SHP77 treated with DMSO at 0.1 percent for 48 hours (cell line): ENCODE measurements at places on chromosomes 2 and 18.

DNA sequence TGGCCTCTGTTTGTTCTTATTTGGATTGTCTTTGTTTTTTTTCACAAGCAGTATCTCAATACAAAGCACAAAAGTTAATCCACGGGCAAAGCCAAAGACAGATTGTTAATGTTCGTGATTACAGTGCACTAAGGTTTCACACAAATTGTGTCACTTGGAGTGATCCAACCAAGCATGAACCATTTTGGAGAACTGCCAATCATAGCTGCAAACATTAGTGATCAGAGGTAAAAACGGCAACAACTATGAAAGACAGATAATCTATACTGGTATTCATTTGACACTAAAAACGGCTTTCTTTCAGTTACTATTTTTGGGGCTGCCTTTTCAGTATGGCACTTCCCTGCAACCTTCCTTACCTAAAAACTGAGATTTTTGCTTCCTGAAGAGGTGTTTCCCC lies 213.1 kb upstream of the GULP1 start:
- DNase-seq, result no peak

- DNase-seq, result no peak
Observed at GRCh38 chr2:9184361-9184760, 22.3 kb upstream of the ASAP2 start.

- DNase-seq, result no peak
Observed at GRCh38 chr18:3889121-3889520, 439.1 kb downstream of the TGIF1 start.

DNA sequence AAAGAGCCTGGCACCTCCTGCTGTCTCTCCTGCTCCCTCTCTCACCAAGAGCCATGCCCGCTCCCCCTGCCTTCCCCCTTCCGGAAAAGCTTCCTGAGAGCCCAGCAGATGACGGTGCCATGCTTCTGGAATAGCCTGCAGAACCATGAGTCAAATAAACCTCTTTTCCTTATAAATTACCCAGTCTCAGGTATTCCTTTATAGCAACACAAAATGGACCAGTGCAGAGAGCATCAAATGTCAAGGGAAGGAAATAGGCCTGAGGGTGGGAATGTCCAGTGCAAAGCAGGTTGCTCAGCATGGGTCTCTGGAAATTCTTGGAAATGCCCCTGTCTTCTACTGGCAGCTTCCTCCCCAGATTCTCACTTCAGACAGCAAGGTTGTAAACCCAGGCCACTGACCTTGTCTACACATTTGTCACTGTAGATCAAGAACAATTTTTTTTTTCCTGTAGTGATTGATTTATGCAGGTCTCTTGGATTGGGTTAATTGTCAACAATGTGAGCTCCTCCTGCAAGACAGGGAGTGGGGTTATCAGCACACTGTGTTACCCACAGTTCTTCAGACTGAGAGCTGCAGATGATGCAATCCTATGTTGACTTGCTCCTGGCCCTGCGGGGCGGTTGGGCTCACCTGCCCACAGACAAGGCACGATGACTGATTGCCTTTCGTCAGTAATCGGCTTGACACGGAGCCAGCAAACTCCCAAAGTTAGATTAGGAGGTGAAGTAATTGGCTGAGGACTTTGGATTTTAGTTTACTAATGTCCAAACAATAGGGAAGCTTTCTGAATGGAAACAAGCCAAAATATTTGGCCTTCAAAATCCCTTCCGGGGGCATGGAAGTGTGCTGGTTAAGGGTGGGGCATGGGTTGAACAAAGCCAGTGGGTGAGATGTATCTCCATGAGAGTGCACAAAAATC lies 5.4 kb upstream of the BOD1L2 start:
- peak; percentile 72 for DNase-seq

DNA sequence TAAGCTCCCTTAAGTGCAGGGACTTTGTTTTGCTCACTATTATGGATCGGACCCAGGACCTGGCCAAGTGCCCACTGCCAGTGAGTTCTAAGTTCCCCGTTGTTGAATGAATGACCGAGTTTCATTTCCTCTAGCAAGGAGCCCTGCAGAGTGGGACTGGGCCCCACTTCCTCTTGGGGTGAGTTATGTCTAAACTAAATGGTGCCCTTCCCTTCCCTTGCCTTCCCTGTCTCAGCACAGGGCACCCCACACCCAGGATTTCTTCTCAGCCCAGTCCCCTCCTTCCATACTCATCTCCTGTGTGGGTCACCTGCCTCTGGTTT lies 195.3 kb upstream of the HS6ST1 start:
- DNase-seq, result no peak

GRCh38 chr2:59046401-59047372 lies 805.6 kb upstream of the FANCL start:
- DNase-seq, result no peak

DNA sequence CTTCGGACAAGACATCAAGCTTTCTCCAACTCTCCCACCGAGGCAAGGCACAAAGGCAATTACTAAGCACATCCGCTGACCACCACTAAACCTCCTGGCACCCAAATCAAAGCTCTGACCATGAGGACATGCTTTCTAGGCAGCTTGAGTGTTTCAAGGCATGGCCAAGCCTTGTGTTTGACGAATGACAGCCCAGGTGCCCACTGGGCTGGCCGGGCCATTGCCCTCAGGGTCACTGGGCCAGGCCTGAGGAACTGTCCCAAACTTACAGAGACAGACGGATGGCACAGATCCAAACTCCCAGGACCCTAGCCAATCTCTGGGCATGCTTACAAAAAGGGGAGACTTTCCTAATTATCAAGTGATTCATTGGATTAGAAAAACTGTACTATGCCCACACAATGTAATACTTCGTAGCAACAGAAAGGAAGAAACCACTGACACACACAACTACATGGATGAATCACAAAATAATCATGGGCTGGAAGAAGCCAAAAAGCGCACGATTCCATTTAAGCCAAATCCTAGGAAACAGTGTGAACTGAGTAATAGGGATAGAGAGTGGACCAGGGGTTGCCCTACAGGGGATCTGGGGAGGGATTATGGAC lies 20.2 kb downstream of the CRACDL start:
- no peak for DNase-seq

DNA sequence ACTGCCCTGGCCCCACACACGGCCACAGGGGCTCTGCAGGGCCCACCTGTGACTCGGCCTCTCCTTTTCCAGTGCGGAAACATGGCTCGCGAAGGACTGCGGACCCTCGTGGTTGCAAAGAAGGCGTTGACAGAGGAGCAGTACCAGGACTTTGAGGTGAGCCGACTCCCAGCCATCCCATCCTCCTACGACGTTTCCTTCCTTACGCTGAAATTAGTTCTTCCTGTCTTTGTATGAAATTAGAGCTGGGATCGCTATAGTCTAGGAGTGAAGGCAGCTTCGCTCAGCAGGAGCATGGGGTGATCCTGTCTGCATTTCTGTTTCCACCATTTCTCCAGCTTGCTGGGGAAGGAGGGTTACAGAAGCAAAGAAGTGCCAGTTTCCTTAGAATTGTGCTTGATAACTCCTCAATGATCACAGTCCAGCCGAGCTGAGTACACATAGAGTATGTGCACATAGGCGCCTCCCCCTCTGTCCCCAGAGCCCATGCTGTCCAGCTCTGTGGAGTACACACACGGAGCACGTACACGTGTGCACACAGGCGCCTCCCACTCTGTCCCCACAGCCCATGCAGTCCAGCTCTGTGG lies 59.1 kb upstream of the NFATC1 start:
- no peak for DNase-seq

GRCh38 chr18:39911716-39912115 lies 2043.3 kb upstream of the PIK3C3 start:
- DNase-seq, result no peak

DNA sequence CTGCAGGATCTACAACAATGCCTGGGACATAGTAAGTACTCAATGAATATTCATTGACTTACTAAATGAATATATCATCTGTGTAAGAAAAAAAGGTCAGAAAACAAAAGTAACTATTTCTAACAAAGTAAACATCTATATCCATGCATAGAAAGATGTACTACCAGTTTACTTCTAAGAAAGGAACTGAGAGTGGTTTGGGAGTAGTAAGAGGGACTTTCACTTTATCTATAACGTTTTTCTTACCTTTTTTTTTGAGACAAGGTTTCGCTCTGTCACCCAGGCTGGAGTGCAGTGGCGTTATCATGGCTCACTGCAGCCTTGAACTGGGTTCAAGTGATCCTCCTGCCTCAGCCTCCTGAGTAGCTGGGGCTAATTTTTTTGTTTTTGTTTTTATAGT lies 25.7 kb downstream of the DHX57 start:
- DNase-seq, result no peak

- DNase-seq, result no peak
Observed at GRCh38 chr2:196262606-196263005, 91.2 kb upstream of the STK17B start.

DNA sequence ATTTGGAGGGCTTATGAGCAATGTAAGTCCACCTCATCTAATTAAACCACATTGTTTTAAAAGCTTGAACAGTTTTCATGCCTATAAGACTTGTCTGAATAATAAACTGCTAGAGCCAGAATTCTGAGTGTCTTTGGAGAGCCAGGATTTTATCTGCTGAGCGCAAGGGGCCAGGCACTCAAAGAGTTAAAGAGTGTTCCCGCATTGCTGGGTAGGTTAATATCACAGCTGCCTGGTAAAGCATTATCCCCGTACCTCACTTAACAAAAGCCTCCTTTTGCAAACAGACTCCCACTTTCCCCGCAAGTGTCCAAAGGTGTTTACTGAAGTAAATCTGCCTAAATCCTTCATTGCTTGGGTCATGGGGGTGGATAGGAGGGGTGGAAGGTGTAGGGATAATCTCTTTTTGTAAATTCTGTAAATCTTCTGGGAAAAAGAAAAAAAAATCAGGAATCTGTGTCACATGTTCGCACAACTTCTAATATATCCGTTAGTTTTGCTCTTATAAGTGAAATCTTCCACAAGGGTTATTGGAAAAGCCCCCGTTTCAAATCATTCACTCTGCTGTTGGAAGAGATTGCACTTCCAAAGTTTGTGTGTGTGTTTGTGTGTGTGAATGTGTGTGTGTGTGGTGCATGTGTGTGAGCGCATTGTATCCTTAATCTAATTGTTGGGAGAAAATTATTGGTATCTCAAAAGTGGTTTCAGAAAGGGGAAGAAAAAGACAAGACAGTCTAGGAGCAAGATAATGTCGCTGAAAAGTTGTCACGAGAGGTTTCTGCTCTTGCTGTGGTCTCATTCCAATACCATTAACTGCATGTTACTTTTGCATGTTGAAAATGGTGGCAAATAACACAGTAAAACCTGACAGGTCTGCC lies 10.7 kb downstream of the ZEB2 start:
- no peak for DNase-seq

GRCh38 chr2:234670052-234670451 lies 173.2 kb upstream of the ARL4C start:
- DNase-seq, result no peak

GRCh38 chr18:74284191-74284979 lies 7.4 kb downstream of the CYB5A start:
- DNase-seq, result no peak

GRCh38 chr2:85737961-85738360 lies 15.8 kb upstream of the ATOH8 start:
- DNase-seq, result no peak

DNA sequence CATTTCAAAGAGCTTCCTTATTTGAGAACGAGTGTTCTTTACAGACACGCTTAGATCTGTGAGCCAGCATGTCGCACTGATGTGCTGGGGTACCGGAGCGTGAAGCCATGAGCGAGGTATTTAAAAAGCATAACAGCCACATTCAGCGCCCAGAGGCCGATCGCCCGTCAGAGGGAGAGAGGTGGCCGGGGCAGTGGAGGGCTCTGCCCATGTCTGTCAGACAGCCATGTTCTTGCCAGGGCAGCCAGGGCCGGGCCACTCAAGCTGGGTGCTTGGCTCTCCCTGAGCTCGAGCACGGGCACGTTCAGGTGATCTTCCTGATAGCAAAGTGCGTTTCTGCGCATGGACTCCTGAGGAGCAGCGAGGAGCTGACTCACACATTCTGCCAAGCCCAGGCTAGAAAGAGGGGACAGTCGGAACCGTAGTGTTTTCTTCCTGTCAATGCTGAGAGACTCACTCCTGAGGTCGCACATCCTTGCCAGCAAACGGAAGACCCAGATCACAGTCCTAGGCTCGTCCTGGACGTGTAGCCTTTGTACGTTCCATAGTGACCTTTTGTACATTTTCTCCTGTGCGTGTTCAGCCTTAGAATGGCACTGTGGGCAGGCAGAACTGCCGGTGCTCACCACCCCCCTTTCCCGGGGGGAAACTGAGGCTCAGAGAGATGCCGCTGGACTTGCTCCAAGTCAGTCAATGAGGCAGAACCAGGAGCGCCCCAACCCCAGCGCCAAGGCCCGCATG lies 100.7 kb downstream of the NFATC1 start:
- no peak for DNase-seq

- no peak for DNase-seq
Observed at GRCh38 chr2:119263025-119263424, 39.4 kb downstream of the STEAP3 start.

GRCh38 chr2:174835797-174836255 lies 71.6 kb upstream of the CHRNA1 start:
- no peak for DNase-seq

DNA sequence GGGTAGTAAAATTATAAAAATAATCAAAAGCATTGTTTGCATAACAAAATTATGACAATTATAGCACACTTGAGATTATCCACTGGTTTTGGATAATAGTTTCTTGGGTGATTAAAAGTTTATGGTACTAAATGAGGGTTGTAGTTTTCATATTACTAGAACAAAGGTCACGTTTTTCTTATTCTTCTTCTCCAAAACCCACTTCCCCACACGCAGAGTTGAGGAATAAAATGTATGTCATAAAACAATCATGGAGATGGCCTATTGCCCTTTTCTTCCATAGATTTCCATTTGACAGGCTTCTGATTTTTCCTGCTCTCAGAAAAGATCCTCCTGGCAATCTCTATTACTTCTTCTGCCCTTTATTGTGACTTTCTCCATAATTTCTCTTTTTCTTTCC lies 863.9 kb downstream of the ERBB4 start:
- DNase-seq, result no peak
